Activated CD4-positive, CD25-positive, alpha-beta regulatory T cell treated with anti-CD3 and anti-CD28 coated beads, Interleukin-2, amount 50 U/mL, for 24 hours (primary cell): ENCODE measurements at places on chromosomes 3 and 15.

DNA sequence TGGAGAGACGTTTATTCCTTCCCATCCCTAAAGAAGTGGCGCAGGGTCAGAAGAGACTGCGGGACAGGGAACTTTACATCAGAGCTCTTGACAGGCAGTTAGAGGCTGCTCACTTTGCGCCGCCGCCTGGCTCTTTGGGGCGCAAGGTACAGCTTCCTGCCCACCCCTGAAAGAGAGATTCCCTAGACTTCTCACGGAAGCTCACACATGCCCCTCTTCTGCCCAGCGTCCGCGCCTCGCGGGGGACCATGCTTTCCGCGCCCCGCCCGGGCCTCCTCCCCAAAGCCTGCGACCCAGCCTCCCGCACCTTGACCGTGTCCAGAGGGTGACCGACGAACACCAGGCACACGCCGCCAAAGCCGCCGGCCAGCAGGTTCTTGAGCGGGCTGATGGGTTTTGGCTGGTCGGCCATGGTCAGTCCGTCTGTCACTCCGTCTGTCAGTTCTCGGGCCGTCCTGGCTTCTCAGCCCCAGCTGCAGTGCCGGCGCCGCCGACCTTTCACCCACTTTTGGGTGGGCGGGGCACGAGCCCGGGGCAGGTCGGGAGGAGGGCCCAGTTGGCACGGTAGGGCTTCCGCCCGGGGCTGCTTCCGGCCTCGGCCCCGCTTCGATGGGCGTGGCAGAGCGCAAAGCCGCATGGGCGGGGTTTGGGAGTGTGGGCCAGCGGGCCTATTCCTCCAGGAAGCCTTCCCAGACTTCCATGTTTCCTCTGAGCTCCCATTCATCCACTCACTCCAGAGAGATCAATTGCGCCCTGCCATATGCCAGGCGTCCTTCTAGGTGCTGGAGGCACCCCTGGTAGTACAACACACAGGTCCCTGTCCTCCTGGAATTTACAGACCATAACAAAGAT is at the start of gene SLC25A20:
Gene SLC25A20, minus strand, starts transcription at position 500 of the 852 bp plus-strand sequence. Its CDS starts 88 bp downstream, at position 412.
- ATAC-seq = peak; percentile 99

DNA sequence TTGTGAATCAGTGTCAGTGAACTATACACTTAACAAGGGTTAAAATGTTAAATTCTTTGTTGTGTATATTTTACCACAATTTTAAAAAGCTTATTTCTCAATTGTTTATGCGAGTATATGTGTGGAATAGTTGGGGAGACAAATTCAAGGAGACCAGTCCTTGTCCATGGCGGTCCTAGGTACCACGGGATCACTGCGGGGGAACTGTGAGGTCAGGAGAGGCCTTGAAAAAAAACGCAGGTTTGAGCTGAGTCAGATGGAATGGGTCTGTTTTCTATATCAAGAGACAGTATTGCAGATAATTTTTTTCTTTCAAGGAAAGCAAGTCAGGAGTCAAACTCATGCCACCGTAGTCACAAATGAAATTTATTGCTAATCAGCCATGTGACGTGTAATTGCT is 18.5 kb downstream of the IGF1R start:
- no peak for ATAC-seq

GRCh38 chr3:52339612-52340011 is 23.5 kb downstream of the DNAH1 start:
- peak; percentile 68 for ATAC-seq

DNA sequence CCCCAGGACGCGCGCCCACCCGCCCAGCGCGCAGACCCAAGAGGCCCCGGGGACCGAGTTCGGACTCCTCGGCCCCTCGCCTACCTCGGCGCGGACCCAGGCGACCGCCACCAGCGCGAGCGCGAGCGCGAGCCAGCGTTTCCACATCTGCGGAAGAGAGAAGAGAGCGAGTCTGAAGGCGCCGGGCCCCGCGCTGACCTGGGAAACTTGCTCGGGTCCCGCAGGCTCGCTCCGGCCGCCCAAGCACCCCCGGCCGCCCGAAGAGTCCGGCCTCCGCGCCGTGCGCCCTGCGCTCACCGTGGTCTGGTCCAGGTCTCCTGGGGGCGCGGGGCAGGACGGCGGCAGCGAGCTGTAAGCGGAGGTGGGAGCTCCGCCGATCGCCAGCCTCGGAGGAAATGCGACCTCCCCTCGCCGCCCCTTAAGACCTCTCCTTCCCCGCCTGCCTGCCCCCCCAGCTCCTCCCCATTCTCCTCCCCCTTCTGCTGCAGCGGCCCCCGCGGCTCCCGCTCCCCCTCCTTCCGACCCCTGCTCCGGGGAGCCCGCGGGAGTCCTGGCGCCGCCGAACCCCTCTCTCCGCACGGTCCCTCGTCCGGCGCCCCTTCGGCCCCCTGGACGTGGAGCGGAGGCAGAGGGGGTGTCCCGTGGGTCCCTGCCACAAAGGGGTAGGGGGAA is at the start of gene FSTL1:
Gene FSTL1, minus strand, starts transcription at position 393 of the 672 bp plus-strand sequence. Its CDS starts 246 bp downstream, at position 147.
- peak; percentile 25 for ATAC-seq

DNA sequence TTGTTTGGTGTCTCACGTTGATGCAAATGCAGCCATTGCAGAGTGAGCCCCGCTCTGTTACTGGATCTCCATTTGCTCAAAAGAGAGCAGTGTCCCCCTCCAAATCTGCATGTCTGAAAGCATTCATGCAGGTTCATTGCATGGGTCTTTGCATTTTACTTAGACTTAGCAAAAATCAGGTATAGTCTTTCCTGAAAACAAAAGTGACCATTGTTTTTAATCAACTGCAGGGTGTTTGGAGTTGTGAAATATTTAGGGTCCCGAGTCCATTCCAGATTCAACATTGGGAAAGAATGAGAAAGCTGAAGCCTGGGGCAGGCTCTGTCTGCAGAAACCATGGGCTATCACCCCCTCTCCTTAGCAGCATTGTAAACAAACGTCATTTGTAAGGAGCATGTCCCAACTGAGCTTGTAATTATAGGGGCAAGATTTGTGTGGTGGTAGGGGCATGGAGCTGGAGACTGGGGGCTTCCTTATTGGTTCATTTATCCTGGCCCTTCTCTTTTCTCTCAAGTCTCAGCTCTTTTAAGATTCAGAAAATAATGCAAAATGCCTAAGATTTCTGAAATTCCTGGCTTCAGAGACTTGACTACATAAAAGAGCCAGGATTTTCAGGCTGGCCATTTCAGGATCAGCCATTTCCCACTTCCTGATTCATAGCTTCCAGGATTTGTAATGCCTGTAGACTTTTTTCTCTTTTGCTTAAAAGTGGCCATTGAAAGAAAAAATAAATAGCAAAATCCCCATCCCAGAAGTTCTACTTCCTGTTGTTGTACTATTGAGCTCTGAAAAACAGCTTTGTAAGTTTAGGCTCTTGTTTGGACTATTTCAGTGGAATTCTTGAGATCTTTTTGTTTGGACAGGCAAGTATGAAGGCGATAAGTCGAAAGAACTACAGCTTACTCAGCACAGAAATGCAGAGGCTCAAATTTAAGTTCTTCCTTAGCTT is 23.0 kb downstream of the IGF1R start:
- no peak for ATAC-seq

- ATAC-seq = no peak
These were observed 613.4 kb downstream of the ZPLD1 start for GRCh38 chr3:103048068-103048722.

DNA sequence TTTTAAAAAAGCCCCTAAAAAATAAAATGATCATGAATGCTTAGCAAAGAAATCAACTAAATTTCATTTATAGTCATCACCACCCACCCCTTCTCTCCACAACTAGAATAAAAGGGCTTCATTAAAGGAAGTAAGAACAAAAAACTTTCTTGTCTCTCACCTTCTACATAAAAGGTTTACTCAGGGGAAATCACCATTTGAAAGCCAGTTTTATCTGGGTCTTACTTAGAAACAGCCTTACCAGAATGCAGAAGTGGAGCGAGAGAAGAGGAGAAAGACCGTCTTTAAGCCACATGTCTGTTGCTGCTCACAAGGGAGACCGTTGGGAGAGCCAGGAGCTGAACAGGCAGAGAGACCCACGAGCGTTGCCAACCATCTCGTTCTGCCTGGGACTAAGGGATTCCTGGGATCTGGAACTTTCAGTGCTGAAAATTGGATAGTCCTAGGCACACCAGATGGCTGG is 350.1 kb upstream of the PROK2 start:
- ATAC-seq = peak; percentile 64

- no peak for ATAC-seq
These were observed 118.5 kb upstream of the KCNMB2 start for GRCh38 chr3:178417736-178418135.

GRCh38 chr3:150921209-150921608 is 16.0 kb upstream of the MINDY4B start:
- no peak for ATAC-seq

- ATAC-seq = no peak
These were observed 2.3 kb upstream of the OR4F6 start for GRCh38 chr15:101801048-101801447.

DNA sequence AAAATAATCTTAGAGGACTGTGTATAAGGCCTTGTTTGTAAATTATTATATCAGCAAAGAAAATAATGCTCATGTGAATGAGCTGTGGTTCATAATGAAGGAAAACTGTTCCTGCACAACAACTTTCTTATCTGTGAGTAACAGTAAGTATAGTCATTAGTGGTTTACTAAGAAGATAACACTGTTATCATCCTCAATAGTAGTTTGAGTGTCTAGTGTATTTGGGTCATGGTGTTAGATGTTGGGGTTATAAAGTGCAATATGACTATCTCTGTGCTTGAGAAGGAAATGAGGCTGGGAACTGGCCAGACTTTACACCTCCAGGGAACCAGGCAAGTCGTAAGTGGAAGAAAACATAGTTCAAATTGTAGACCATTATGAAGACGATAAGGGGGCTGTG is 15.6 kb downstream of the VPS8 start:
- no peak for ATAC-seq

- ATAC-seq = no peak
These were observed 6.3 kb downstream of the ST3GAL6 start for GRCh38 chr3:98769448-98769847.

GRCh38 chr15:64732156-64732860 is 43.1 kb downstream of the RBPMS2 start:
- ATAC-seq = no peak

- no peak for ATAC-seq
These were observed 92.9 kb upstream of the PRTG start for GRCh38 chr15:55835866-55836265.
